Germinal center (tissue), 1 donor: ENCODE measurements at places on chromosomes 5 and 9.

DNA sequence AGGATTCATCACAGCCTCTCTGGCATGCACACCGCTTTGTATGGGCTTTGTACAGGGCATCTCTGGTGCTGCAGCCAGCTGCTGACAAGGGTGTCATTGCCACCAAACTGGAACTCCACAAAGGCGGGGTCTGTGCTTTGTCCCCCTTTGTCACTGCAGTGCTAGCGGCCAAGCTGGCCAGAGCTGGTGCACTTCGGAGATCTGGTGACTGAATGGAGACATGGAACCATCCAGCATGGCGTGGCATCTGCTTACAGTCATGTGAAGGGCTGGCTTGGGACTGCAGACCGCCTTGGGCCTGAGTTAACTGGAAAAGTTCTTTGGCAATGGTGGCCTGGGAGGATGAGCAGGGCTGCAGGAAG, 18.7 kb upstream of the COL5A1 start:
- DNase-seq: no peak

GRCh38 chr5:126339215-126339805, 83.9 kb upstream of the GRAMD2B start:
- peak; percentile 47 for DNase-seq

- DNase-seq: no peak
Measured at GRCh38 chr5:150488519-150489359, 19.2 kb upstream of the NDST1 start.

GRCh38 chr5:133921979-133922378, 46.4 kb downstream of the C5orf15 start:
- no peak for DNase-seq

DNA sequence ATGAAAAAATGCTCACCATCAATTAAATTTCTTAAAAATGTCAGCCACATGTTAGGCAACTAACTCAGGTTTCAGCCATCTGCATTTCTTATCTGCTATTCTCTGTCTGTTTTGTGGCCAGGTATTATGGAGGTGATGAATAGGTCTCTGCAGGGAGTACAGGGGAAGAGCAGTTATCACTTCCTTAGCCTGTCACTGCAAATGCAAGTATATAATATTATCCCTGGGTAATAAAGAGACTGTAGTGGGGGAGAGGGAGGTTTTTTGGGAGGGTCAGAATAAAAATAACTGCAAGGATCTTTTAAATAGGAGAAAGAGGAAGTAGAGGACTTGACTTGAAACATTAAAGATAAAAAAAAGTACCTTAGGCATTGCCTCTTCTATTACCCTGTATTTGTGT, 49.6 kb upstream of the PTGER4 start:
- no peak for DNase-seq

GRCh38 chr9:23556459-23556858, 269.6 kb downstream of the ELAVL2 start:
- DNase-seq: no peak

GRCh38 chr5:78766412-78766762, 117.8 kb upstream of the LHFPL2 start:
- DNase-seq: no peak

DNA sequence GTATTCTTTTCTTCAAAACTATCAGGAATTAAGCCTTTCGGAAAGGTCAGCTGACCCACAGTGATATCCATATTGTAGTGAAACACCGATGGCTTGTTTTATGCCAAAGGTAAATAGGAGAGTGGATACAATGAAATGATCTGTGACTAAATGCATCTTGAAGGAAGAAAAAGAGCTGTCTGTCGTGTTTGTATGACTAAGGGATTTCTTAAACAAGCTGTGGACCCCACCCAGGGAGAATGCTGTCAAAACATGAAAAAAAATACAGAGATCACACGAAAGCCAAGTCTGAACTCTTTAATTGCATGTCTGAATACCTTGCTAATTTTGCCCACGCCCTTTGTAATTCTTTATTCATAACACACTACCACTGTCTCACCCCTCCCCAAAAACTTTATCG, 286.4 kb upstream of the WWC1 start:
- no peak for DNase-seq

GRCh38 chr5:94810281-94810680, 191.8 kb downstream of the SLF1 start:
- DNase-seq: no peak

GRCh38 chr5:180180846-180181245, 28.2 kb downstream of the RASGEF1C start:
- DNase-seq: no peak

GRCh38 chr9:69885474-69885929, 64.9 kb downstream of the CFAP95 start:
- no peak for DNase-seq

DNA sequence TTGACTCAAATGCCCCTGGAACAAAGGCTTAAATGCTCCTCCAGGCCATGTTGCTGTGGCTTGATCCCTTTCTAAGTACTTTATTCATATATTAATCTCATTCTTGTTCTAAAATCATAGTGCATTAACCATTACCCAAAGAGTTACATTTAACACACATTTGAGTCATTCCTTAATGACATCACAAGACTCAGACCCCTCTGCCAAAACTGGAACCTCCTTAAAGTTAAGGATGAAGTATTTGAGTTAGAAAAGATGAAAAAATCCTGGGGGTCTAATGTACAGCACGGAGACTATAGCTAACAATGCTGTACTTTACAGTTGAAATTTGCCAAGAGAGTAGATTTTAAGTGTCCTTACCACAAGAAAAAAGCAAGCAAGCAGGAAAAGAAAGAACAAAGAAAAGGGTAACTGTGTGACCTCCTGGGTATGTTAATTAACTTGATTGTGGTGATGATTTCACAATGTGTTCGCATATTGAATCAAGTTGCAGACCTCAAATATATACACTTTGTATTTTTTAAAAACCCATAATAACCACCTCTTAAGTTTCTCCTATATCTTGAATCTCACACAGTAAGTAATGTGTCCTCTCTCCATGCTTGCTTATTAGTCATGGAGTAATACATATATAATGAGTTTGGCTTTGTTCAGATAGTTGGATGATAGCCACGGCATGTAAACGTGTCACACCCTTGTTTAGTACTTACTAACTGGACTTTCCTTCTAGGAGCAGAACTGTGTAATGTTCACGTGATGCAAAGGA, 376.9 kb downstream of the SEMA5A start:
- no peak for DNase-seq

- DNase-seq: no peak
Measured at GRCh38 chr9:34169125-34169524, 9.7 kb upstream of the UBAP1 start.

DNA sequence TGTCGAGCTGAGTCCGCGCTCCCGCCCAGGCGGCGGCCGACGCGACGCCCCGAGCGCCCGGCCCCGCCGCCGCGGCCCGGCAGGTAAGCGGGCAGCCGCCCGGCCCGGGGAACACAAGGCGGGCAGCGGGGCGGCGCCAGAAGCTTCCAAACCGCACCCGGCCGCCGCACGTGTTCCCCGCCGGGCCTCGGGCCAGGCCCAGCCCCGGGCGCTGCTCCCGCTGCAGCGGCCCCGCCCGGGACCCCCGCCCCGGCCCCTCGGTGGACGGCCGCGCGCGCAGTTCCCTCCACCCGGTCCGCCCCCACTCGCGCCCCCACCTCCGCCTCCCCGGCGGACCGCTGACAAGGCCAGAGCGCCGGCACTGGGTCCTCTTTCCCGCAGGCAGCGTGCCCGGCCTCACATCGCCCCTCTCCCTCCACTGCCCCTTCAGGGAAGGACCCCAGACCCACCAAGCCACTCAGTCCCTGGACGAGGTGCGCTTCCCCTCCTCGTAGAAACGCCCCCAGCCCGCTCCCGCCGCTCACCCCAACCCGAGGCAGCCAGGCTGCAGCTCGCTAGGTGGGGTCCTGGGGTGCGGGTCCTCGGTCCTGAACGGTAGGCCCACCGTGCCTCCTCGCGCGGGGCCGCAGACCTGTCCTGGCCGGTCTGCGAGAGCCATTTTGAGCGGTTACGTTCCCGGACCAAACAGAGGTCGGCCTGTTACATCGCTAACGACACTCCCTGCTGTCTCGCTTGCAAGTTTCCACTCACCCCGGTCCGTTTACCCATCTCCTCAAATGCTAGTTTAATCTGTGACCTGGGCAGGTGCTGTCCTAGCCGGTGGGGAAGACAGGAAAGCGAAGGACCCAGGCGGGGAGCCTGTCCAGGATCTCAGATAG, 475 bp downstream of the WDR5 start:
- peak; percentile 35 for DNase-seq

DNA sequence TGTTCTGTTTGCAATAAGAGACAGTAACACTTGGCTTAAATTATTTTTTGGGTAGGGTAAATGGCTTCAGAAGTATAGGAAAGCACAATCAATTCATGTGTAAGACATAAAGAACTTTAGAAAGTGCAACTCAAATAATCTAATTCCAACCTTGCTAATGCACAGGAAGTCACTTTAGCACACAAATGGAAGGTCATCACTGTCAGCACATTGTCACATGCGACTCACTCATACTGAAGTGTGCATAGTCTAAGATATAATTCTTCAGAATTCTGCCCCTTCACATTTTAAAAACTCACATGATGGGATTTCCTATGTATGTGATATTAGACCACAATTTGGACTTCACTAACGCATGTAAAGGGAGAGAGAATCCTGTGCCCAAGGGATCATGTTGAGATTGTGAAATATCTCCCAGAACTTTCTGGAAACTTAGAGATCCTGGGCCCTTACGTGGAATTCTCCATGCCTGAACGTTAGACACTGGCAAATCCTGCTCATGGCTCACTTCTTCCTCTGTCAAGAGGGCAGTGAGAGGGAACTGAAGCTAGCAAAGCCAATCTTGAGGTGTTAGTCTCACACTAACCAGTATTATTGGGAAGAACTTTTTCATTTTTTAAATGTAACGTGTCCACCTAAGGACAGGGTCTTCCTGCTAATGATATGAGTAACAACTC, 403.2 kb upstream of the PTGER4 start:
- DNase-seq: no peak
